ENCODE measurements at places on chromosomes 13 and 19.

DNA sequence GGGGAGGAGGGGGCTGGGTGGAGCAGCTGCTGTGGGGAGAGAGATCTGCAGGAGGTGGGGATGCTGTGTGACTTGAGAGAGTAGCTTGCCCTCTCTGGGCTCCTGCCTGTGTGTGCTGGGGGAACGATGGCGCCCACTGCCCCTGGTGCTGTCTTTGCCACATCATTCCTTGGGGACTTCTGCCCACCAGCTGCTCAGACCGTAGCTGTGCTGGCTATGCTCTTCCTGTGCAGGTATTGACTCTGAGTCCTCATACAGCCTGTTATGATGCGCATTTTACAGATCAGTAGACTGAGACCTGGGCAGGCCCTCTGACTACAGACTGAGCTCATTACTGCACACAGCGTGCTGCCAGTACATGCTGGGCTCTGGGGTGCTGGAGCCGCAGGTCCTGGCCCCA is 51.1 kb downstream of the DNM2 start:
- no peak for DNase-seq

GRCh38 chr19:31174948-31175347 is 174.3 kb downstream of the TSHZ3 start:
- no peak for DNase-seq

DNA sequence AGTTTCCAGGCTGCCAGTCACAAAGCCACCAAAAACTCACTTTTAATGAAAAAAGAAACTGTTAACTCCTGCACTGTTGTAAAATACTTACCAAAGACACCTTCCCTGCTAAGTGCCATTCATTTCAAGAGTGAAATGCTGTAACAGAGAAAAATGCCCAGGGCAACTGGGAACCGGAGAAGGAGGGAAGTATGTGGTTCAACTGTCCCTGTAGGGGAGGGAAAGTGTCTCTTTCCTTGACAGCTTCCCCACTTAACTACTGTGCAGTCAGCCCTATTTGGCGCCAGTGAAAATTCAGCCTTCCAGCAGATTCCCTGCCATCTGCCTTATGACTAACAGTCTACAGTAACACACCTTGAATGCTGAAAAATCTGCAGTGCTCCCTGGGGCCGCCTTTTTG is 789.0 kb downstream of the DIAPH3 start:
- no peak for DNase-seq

GRCh38 chr13:51453207-51453958 is 547 bp upstream of the INTS6 start:
- no peak for DNase-seq

GRCh38 chr13:90732049-90732448 is 615.4 kb upstream of the MIR17HG start:
- DNase-seq, result no peak

- no peak for DNase-seq
These were observed 660 bp downstream of the CIC start for GRCh38 chr19:42269478-42270345.

DNA sequence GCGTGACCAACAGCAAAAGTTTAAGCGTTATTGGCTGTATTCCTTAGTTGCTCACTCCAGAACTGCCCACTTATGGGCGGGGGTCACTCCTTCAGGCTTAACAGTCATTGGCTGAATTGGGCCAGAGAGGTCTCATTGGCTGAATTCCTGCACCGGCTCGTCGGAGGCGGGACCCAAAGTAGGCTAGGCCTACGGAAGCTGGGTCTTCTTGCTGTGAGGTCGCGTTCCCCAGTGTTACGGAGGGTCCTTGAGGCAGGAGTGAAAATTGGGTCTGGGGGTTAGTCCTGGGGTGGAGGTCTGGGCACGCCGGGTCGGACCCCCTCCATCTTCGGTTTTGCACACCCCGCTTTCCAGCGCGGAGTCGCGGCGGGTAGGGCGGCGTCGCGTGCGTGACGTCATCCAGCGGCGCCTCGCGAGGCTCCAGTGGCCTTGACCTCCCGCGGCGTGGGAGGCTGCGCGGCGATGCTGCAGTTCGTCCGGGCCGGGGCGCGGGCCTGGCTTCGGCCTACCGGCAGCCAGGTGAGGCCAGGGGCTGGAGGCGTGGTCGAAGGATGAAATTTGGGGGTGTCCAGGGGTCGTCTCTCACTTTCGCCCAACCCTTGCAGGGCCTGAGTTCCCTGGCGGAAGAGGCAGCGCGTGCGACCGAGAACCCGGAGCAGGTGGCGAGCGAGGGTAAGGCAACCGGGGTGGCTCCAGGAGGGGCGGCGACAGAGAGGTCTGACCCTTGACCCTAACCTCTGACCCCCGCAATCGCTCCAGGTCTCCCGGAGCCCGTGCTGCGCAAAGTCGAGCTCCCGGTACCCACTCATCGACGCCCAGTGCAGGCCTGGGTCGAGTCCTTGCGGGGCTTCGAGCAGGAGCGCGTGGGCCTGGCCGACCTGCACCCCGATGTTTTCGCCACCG is at the start of gene MRPL4:
Gene MRPL4, plus strand, starts transcription at position 423 of the 903 bp plus-strand sequence. Its CDS starts 40 bp downstream, at position 463.
- DNase-seq, result peak; percentile 87

DNA sequence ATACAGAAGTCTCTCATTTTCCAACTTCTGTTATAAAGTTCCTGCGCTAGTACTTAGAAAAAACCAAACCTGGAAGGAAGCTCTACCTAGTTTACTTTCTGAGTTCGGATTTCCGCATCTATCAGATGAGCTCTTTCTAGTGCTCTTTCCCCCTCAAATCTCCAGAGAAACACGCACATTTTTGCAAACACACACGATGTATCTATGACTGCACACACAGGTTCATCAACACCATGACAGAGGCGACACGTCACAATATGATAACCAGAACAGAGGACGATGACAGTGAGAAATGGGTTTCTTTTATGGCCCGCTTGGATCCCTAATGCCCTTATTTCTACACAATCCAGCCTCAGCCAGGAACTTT is 629 bp upstream of the LRRC63 start:
- DNase-seq, result no peak

GRCh38 chr19:3294080-3294850 is 69.8 kb downstream of the CELF5 start:
- DNase-seq, result no peak

GRCh38 chr19:36973844-36974195 is 57.7 kb downstream of the ZNF568 start:
- no peak for DNase-seq

DNA sequence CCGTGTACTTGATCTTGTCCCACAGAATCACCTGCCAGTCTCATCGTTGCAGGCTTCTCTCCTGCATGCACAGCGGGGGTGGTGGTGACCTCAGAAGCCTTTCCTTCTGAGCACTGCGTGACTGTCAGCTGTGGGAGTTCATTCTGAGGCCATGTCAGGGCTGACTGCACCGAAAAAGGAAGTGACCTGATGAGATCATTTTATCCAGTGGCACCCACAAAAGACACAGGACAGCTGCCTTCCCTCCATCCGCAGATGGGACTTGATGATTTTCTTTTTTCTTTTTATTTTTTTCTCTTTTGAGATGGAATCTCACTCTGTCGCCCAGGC is 89.7 kb downstream of the RAB20 start:
- DNase-seq, result no peak

- DNase-seq, result no peak
These were observed 163.6 kb downstream of the SPRY2 start for GRCh38 chr13:80177327-80177726.

- DNase-seq, result no peak
These were observed 23.5 kb downstream of the ADGRL1 start for GRCh38 chr19:14182476-14182875.

GRCh38 chr19:4366666-4367335 is 23.4 kb downstream of the MPND start:
- DNase-seq, result no peak

GRCh38 chr19:19227217-19227616 is 15.5 kb downstream of the NCAN start:
- no peak for DNase-seq

GRCh38 chr13:39401756-39402155 is 201.2 kb downstream of the LHFPL6 start:
- no peak for DNase-seq

DNA sequence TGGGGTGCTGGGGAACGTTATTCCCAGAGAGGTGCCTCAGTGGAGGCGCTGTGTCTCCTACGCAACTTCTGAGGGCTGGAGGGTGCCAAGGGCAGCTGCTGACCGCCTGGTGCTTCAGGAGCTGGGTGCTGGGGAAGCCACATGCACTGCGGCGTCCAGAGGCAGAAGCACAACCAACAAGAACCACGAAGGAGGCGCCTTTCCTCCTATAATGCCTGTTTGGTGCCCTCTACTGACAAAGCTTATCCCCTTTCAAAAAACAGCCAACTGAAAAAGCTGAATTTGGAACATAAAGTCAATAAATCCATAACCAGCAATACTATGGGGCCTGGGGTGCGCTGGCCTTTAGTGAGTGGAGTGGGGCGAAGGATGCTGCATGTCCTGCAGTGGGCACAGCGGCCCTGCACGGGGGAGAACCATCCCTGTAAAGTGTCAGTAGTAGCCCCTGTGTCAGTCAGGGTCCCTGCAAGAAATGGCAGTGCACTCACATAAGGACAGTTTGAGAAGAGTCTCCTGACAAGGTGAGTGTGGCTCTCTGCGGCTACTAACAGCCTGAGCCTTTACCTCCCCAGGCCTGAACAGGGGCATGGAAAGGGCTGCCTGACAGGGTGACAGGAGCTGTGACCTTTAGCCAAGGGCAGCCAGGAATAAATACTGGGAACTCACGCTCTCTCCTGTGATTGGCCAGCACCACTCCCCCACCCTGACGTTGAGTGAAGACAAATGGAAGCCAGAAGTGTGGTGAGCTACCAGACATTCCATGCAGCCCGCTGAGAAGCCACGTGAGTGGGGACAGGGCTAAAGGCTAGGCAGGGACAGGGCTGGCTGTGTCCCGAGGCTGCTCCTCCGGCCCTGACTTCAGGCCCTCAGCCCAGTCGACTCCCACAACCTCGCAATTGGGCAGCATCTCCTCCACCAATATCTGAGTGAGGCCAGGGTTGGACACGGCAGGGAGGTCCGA is 4.5 kb upstream of the B3GNT8 start:
- no peak for DNase-seq

- no peak for DNase-seq
These were observed 7.2 kb downstream of the PLEKHF1 start for GRCh38 chr19:29672319-29672932.

GRCh38 chr19:7970716-7971448 is 27.4 kb upstream of the TIMM44 start:
- no peak for DNase-seq

DNA sequence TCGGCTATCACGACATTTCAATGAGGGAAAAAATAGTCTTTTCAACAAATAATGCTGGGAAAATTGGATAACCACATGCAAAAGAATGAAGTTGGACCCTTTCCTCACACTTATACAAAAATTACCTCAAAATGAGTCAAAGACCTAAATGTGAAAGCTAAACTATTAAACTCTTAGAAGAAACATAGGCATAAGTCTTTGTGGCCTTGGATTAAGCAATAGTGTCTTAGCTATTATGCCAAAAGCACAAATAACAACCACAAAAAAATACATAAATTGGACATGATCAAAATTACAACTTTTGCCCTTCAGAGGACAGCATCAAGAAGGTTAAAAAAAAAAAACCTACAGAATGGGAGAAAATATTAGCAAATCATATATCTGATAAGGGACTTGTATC is 156.6 kb downstream of the FOXO1 start:
- DNase-seq, result no peak

GRCh38 chr19:11814700-11815035 is 595 bp downstream of the ZNF440 start:
- no peak for DNase-seq

DNA sequence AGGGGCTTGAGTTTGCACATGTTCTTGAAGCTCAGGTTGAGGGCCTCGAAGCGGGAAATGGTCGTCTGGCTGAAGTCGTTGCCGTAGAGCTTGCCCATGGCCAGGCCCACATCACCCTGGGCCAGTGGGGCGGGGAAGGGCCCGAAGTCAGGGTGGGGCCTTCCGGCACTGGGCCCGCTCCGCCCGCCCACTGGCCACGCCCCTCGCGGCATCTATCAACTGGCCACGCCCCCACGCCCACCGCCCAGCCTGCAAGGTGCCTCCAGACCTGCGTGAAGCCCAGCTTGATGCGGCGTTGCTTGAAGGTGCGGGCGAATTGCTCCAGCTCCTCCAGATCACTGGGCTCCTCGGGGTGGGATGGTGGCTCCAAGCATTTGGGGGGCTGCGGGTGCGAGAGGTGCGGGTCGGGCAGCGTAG is 19.9 kb downstream of the ZNF574 start:
- DNase-seq, result no peak

DNA sequence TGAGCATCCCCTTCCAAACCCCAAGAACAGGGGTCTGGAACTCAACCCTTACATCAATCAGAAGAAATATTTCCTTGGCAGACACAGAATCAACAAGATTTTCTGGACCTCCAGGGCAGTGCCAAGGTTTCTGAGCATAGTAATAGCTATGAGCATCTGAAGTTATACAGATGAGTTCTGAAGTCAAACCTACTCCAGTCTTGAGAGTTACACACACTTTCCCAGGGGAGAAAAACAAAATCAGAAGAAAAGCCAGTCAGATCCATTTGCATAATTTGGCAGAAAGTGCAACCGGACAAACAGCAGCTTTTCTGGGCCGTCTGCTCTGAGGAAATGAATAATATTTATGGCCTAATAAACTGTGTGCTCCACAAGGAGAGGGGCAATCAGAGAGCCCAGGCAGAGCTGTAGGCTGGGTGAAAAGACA is 93.1 kb downstream of the KL start:
- no peak for DNase-seq

DNA sequence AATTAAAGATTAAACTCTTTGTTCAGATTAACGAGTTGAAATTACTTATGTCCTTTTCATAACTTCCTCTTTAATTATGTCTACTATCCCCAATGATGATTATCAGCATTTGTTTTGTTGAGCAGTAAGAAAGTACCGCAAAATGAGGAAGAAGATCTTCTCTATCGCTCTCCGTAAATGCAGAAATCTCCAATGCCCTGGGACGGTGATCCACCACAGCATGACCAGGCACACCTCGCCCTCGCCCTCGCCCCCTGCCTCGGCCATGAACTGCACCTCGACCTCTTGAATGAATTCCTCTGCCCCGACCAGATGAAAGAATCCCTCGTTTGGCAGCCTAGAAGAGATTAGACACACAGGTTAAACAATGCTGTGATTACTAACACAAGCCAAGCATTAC is 69.1 kb downstream of the RBM26 start:
- DNase-seq, result no peak

DNA sequence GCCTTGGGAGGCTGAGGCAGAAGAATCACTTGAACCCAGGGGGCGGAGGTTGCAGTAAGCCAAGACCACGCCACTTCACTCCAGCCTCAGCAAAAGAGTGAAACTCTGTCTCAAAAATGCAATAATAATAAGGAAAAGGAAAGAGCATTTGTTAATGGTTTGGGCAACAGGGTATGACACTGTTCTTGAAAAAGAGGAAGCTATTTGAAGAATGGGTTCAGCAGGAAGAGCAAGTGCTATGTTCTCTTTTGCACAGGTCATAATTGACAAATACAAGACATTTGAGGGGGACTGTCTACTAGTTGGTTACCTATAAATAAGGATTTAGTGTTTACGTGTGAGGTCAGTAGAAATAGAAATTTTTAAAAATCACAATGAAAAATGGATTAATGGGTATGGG is 218.3 kb downstream of the DCT start:
- no peak for DNase-seq

GRCh38 chr13:25881136-25881926 is 170.5 kb downstream of the SHISA2 start:
- DNase-seq, result no peak

Measured in NCI-H1417 treated with DMSO at 0.1 percent for 48 hours (cell line).